Esophagus muscularis mucosa (tissue), 4 donors: ENCODE measurements at places on chromosomes 1 and 21. TPM values are rescaled to one million over a fixed set of nuclear protein-coding genes. Genes with fewer than 3 reads are reported as not detected.

DNA sequence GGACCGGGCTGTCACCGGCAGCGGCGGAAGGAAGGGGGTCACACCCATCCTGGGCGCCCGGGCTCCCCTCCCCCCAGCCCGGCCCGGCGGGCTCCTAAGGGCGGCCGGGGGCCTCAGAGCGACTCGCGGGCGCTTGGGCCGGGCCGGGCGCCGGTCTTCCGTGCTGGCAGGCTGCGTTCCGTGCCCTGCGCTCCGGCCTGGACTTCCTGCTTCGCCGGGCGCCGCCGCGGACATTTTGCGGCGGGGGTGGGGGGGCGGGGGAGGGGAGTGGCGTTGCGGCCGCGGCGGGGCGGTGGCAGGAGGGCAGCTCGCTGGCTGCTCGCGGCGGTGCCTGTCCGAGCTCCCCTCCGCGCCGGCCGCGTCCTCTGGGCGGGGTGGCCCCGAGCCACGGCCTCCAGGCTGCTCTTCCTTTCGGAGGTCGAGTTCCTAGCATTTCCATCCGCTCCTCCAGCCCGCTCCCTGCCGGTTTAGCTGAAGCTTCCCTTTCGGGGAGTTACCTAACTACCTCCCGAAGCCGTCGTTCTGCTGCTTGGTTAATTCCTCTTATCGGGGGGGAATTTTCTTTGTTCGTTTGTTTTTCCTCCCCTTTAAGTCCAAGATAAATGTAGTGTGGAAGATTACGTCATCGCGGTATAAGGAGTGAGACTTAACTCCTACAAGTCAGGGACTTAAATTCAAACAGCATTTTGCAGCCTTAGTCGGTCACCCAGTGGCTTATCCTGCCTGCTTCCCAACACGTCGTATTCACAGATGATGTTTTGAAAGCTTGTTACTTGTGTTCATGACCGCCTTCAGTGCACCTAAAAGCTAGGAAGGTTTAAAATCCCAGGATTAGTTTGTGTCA is 730 bp downstream of the CDC42 start:
- no peak for DNase-seq

- no peak for DNase-seq
These were observed 8.6 kb upstream of the MT1HL1 start for GRCh38 chr1:237012788-237013383.

DNA sequence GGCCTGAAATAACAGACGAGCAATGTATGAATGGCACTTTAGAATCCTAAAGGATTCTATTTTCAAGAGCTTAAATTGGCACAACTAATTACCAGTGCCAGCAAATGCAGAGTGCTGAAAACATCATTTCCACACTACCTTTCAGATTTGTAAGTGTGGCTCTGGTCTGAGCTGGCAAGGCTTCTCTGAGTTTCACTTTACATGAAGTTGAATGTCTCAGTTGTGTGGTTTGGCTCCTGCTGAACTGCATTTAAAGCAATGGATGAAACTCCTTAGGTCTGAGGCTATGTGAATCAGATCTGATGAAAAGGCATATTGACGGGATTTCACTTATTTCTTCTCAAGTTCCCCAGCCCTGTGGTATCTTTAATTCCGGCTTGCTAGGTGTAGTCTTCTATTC is 114.8 kb upstream of the PTGFR start:
- no peak for DNase-seq

KANK4 gene
- total RNA-seq = 1.4 TPM

CHIT1 gene
- total RNA-seq = 0.26 TPM

GRCh38 chr1:3654549-3655281 is 2.4 kb downstream of the TP73 start:
- DNase-seq = no peak

DNA sequence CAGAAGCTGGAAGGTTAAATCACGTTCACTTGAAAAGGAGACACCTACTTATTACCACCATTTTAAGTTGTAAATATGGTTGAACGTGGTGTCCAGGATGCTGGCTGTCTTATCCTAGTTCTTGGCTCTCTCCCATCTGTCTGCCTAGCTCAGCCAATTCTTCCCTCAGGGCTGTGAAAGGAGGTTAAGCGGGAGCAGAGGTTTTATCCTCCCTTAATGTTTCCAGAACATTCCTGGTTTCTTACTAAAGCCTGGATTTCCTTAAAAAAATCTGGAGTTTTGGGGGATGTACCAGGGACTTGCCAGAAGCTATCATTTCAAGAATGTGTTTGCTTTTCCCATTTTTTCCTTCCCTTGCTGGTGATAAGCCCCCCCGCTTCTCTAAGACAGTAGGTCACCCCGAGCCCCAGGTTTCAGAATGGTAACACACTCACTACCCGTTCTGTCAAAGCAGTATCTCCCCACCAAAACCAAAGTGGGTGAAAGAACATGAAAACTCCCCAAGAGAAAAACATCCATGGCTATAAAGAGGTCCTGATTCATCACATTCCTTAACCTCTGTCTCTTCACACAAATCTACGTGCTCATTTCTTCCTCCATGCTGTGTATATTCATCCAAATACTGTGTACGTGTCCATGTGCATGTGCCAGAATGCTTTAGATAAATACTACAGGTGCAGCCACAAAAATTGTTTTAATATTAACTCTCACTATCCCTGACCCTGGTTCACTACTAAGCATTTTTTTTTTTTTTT is 114.7 kb downstream of the MAP3K21 start:
- DNase-seq = no peak

DNA sequence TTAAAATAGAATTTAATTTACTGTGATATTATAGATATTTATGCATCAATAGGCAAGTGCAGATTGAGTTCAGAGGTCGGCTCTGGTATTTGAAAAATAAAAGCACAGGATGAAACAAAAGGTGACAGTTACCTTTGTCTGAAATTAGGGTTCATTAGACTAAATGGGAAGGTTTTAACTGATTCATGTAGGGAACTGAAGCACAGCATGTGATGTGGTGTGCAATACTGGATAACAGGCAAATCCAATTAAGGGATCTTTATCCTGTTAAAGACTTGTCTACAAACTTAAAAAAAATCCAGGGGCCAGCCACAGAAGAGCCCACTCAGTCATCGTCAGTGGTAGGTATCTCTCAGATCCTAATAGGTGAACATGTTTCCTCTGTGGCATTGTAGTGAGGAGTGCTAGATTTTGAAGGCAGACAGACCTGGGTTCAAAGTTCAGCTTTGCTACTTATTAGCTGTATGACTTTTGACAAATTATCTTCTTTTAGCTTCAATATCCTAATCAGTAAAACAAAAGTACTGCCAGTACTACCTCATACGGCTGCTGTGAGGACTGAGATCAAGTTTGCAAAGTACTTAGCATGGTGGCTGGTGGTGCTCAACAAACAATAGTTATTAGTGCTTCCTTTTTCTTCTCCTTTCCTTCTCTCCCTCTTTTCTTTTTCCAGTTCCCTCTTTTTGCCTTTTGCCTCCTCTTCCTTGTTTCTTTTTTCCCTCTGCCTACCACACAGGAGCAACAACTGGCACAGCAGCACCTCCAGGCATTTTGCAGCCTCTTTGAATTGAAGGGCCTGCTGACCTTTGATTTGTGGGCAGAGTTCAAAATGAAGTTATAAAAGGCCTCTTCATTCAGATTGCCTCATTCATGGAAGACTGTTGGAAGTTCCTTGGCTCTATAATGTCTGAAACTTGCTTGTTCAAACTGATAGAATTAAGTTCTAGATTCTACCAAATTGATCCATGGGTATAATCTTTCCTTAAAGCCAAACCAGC is 44.9 kb upstream of the FOXD3 start:
- no peak for DNase-seq

ADORA1 gene
- total RNA-seq = 1.1 TPM

- DNase-seq = no peak
These were observed 328.9 kb downstream of the NUF2 start for GRCh38 chr1:163650624-163651023.

DNA sequence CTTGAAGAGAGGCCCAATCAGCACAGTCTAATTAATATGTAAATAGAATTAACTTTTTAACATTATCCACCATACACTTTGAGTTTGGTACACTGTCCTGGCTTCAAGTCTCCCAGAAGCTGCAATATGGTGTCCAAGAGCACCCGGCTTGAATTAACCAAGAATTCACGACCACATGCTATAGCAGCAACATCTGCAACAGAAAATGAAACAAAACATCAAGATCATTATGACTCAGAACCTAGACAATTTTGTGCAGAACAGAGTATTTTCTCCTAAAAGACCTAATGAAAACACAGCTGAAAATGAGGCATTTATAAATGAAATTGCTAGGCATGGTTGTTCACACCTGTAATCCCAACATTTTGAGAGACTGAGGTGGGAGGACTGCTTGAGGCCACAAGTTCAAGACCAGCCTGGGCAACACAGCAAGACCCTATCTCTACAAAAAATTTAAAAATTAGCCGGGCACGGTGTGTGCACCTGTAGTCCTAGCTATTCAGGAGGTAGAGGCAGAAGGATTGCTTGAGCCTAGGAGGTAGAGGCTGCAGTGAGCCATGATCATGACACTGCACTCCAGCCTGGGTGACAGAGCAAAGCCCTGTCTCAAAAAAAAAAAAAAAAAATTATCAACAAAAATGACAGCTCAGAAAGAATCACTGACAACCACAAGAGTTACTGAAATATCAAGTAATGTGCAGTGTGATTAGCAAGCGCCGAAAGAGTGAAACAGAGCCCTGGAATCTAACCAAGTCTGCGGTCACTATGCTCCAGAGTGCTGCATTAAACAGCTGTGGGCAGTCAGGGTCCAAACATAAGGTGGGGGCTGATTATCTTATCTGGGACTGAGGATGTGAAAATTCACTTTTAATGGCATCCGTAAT is 45.3 kb downstream of the HSF2BP start:
- no peak for DNase-seq

- no peak for DNase-seq
These were observed 80.9 kb downstream of the COLGALT2 start for GRCh38 chr1:183956559-183957188.

GRCh38 chr1:24908591-24909259 is 21.4 kb downstream of the RUNX3 start:
- DNase-seq = no peak

- no peak for DNase-seq
These were observed 382.7 kb upstream of the DUSP10 start for GRCh38 chr1:222124602-222125001.

DNA sequence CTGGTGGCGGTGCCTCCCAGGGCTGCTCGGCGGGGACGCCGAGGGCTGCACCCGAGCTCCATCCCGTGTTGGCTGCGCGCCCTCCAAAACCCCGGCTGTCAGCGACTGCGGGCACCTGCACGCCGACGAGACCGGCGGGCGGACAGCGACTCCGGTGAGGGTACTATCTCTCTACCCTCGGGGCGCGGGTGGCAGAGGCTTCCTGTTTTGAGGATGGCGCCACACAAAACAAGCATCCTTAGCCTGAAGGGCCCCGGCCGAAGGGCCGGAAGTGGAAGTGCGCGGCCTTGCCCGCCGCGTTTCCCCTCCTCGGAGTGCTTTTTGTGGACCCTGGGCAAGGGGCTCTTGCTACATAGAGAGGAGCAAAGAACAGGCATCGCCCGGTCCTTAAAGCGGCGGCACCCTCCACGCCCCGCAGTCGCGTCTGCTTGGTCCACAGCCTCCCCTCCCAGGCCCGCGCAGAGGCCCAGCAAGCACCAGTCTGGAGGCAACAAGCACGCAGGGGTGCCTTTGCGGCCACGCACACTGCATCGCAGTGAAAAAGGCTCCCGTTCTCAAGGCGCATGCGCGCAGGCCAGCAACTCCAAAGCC is 561 bp upstream of the COQ8A start:
- DNase-seq = peak; percentile 94

DNA sequence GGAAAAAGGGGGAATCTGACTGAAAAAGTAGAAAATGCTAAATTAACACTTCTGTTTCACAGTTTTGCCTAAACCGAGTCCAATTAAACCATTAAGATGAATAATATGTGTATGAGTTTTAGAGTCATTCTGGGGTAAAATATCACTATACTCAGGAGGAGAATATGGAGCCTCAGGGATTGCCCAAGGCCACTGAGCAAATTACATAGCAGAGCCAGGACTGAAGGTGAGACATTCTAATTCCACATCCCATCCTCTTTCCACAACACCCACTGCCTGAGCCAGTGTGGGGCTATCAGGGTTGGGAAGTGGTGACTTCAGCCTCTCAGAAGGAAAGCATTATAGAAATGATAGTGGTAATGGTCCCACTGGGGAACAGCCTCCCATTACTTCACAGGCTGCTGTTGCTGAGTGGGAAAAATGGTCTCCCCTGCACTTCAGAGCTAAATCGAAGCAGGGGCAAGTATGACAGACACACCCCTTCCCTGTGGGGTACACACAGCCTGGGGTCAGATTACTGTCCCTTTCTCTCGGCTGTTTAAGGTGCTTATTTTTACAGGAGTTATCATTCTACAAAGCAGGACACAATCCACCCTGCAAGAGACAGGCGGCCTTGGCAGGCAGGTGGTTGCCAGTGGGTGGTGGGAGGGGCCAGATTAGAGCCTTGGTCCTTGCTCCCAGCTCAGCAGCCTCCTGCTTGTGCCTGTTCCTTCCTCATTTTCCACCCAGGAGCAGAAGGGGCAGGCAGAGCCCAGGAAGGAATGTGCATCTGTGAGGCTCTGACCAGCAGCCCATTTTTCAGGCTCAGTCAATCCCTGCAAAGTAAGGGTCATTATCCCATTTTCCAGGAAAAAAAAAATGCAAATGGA is 9.5 kb upstream of the BCAR3 start:
- no peak for DNase-seq

GRCh38 chr1:71269179-71269578 is 188.3 kb upstream of the ZRANB2 start:
- no peak for DNase-seq
